Muscle of back (tissue), 13 donors: ENCODE measurements at places on chromosomes 11 and 22. TPM values are rescaled to one million over a fixed set of nuclear protein-coding genes. Genes with fewer than 3 reads are reported as not detected.

DNA sequence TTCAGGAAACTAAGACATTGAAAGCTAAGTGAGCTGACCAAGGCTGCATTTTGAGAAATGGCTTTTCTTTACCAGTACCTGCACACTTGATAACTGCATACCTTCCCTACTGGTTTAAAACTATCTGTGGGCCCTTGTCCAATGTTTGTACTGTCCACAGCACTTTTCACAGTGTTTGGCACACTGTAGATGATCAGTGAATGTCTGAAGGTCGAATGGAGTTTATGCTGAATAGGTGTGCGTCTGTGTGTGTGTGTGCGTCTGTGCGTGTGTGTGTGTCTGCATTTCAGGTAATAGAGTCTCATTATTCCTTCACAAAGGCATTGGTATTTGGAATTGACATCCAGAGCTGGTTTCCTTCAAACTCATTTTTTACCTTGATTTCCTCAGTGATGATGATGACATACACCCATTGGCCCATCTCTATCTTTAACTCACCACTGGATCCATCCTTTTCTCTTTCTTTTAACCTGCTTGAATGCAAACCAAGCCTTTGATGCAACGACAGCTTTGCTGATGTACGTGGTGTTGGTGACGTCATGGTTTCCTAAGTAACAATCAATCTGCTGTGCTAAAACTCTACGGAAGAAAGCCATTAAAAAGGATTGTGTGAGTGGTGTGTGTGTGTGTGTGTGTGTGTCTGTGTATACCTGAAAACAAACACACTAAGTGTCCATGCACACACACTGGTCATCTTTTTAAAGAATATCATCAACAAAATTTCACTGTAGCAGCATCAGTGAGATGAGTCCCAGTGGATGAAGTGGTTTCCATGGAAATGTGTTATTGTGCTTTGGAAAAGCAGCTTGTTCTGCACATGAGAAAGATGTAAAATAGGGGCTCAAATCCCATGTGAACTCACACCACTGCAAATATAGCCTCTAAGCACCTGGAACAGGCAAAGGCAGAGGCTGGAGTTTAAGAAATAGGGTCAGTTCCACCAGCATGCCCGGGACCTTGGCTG lies 490.2 kb upstream of the B3GAT1 start:
- DNase-seq: peak; percentile 80

GRCh38 chr11:43709689-43710088 lies 29.2 kb downstream of the HSD17B12 start:
- DNase-seq: no peak

DNA sequence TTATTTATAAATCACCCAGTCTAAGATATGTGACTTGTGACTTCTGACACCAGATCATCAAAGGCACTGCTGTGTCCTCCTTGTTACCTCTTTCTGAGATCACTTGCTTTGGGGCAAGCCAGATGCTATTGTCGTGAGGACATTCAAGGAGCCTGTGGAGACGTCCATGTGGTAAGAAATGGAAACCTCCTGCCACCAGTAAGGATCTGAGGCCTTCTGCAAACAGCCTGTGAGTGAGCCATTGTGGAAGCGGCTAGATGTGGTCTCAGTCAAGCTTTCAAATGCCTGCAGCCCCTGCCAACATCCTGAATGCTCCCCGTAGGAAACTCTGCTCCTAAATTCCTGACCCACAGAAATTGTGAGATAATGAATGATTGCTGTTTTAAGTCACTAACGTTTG lies 11.7 kb upstream of the RDX start:
- DNase-seq: no peak

ANO9 gene
- polyA plus RNA-seq: 1.8 TPM

SLC25A18 gene
- polyA plus RNA-seq: 0.30 TPM
